ENCODE measurements at places on chromosomes 6 and 20. TPM values are rescaled to one million over a fixed set of nuclear protein-coding genes. Genes with fewer than 3 reads are reported as not detected.

GRCh38 chr20:63968136-63968927 is 1.4 kb downstream of the ZNF512B start:
- H3K27ac ChIP-seq: no peak overlapping the region
- H3K27me3 ChIP-seq: no peaks in the 10 kb centered on the region
- no peaks in the 10 kb centered on the region for H3K36me3 ChIP-seq
- no peak for DNase-seq
- H3K4me3 ChIP-seq: peak overlapping the region; percentile 84

GRCh38 chr6:29236634-29237033 is 64.9 kb upstream of the OR14J1 start:
- H3K36me3 ChIP-seq: no peaks in the 10 kb centered on the region
- no peak overlapping the region for H3K27ac ChIP-seq
- H3K4me1 ChIP-seq: no peaks in the 10 kb centered on the region

GRCh38 chr20:57774951-57775350 is 65.1 kb upstream of the PMEPA1 start:
- H3K27ac ChIP-seq: no peak overlapping the region
- H3K4me1 ChIP-seq: peaks cover 40% of the 10 kb centered on the region
- no peak overlapping the region for H3K4me3 ChIP-seq
- H3K36me3 ChIP-seq: no peaks in the 10 kb centered on the region
- no peaks in the 10 kb centered on the region for H3K27me3 ChIP-seq
- DNase-seq: no peak

GRCh38 chr6:68728159-68728979 is 93.3 kb downstream of the ADGRB3 start:
- H3K4me1 ChIP-seq: no peaks in the 10 kb centered on the region
- no peaks in the 10 kb centered on the region for H3K27me3 ChIP-seq
- H3K27ac ChIP-seq: no peak overlapping the region
- DNase-seq: no peak
- H3K36me3 ChIP-seq: no peaks in the 10 kb centered on the region
- H3K4me3 ChIP-seq: no peak overlapping the region

- peaks cover 39% of the 10 kb centered on the region for H3K4me1 ChIP-seq
- H3K27ac ChIP-seq: peak overlapping the region; percentile 78
- H3K27me3 ChIP-seq: 0 out of 2 replicates have a peak, but pooled peaks cover 2% of the 10 kb centered on the region
- DNase-seq: peak; percentile 95
These were observed 175.3 kb upstream of the CST7 start for GRCh38 chr20:24773751-24774201.

DNA sequence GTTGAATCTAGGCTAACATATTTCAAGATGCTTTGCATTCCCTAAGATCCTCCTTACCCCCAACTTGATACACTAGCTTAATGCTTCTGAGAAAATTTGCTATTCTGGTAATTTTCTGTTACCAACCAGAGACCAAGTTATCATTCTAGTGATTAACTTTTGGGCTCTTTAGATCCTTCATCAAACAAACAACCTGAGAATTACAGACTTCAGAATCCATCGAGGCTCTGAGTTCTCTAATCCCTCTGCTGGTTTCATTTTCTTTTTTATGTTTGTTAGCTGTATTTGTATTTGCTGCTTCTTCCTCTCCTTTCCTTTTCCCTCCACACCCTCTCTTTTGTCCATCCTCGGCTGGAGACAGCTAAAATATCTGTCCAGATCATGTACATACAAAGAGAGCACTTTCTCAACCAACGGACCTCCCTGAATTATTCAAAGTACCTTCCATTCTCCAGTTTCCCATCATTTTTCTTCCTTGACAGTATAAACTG is 98.7 kb upstream of the RIPOR2 start:
- DNase-seq: no peak
- no peak overlapping the region for H3K27ac ChIP-seq
- H3K27me3 ChIP-seq: no peaks in the 10 kb centered on the region
- H3K4me3 ChIP-seq: no peak overlapping the region

DNA sequence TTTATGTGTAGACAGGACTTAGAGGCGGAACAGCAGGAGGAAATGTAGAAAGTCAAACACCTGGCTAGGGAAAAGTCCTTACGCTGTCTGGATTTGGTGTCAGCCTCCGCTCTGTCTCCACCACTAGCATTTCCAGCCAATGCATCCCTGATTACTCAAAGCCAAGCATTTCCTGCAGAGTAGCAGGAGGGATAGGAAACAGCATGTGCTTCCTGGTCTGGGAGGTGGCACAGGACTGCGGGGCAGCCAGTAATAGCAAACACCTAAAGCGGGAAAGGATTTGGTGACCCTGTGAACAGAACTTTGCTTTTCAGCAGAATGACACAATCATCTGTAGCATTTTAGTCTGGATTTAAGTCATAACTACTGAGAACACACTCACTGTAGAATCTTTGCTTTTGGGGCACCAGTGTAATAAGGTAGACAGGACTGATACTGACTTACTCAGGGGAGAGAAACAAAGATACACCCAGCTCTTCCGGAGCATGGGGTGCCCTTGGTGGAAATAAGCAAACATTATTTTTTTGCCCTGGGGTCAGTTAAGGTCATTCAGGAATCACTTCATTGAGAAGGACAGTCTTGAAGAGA is 133.3 kb upstream of the AHI1 start:
- no peak for DNase-seq
- H3K27ac ChIP-seq: no peak overlapping the region
- no peaks in the 10 kb centered on the region for H3K36me3 ChIP-seq
- no peak overlapping the region for H3K4me3 ChIP-seq
- no peaks in the 10 kb centered on the region for H3K27me3 ChIP-seq
- no peaks in the 10 kb centered on the region for H3K4me1 ChIP-seq

GRCh38 chr6:53201270-53201669 is 52.6 kb upstream of the GCM1 start:
- no peak overlapping the region for H3K4me3 ChIP-seq
- DNase-seq: no peak
- H3K27ac ChIP-seq: no peak overlapping the region
- no peaks in the 10 kb centered on the region for H3K27me3 ChIP-seq
- H3K36me3 ChIP-seq: no peaks in the 10 kb centered on the region
- no peaks in the 10 kb centered on the region for H3K4me1 ChIP-seq

DNA sequence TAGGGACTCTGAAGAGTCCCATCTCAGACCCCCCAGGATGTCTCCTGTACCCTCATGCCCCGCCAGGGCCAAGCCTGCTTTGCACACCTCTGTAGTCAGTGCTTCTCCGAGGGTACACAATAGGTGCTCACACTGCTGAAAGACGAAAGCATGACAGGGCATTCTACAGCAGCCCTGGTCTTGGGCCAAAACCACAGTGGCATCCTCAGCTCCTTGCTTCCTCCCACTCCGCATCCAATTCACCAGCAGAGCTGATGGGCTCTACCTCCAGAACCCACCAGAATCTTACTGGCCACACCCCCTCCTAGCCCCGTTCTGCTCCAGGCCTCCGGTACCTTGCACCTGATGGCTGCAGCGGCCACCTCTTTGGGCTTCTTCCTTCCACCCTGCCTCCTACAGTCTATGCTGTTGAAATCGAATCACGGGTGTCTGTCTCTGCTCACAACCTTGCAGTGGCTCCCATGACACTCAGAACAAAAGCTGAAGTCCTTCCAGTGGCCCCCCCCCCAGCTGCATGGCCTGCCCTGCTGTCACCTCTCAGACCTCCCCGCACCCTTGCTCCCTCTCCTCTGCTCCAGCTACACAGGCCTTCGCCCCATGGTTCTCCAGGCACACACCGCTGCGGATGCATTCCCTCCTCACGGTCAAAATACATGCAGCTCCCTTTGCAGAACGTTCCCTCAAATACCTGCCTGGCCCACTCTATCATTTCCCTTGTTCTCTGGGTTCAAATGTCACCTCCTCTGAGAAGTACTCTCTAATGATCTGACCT is 1.2 kb downstream of the ANGPT4 start:
- no peak overlapping the region for H3K4me3 ChIP-seq
- H3K27ac ChIP-seq: no peak overlapping the region
- H3K36me3 ChIP-seq: no peaks in the 10 kb centered on the region
- peak; percentile 9 for DNase-seq
- peaks cover 62% of the 10 kb centered on the region for H3K27me3 ChIP-seq

GRCh38 chr20:59017493-59018231 is 1.6 kb upstream of the TUBB1 start:
- H3K4me1 ChIP-seq: peaks cover 17% of the 10 kb centered on the region
- no peak overlapping the region for H3K27ac ChIP-seq
- DNase-seq: no peak
- H3K27me3 ChIP-seq: no peaks in the 10 kb centered on the region
- no peak overlapping the region for H3K4me3 ChIP-seq

DNA sequence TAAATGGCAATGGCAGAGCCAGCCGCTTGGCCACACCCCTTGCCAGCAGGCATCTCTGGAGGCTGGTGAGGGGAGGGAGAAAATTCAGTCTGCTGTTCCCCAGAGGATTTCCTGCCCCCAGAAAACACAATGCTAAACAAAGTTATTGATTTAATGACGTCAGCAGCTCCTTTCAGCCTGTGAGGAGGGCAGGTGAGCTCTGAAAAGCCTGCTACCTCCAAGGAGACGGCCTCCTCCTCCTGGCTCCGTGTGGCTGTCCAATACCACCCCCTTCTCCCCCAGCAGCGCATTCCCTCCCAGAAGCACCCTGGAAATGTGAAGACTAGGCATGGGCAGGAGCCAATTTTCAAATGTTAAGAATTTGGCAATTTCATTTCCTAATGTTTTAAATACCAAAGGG is 393.1 kb downstream of the ZFAND3 start:
- H3K27me3 ChIP-seq: no peaks in the 10 kb centered on the region
- DNase-seq: no peak
- H3K4me3 ChIP-seq: no peak overlapping the region
- peaks cover 23% of the 10 kb centered on the region for H3K4me1 ChIP-seq
- H3K27ac ChIP-seq: no peak overlapping the region
- H3K36me3 ChIP-seq: no peaks in the 10 kb centered on the region

- H3K4me1 ChIP-seq: peaks cover 16% of the 10 kb centered on the region
- no peaks in the 10 kb centered on the region for H3K27me3 ChIP-seq
- H3K36me3 ChIP-seq: peaks cover 7% of the 10 kb centered on the region
These were observed at the start of gene TPX2 for GRCh38 chr20:31738729-31739549. Gene TPX2, plus strand, starts transcription at chr20:31739290. Its CDS starts 18,187 bp downstream, at chr20:31757477.

- H3K27ac ChIP-seq: no peak overlapping the region
- no peaks in the 10 kb centered on the region for H3K4me1 ChIP-seq
- peaks cover 6% of the 10 kb centered on the region for H3K27me3 ChIP-seq
These were observed 5.3 kb upstream of the PRR18 start for GRCh38 chr6:166313255-166314070.

- peaks cover 7% of the 10 kb centered on the region for H3K4me1 ChIP-seq
- DNase-seq: no peak
- H3K27me3 ChIP-seq: no peaks in the 10 kb centered on the region
- no peak overlapping the region for H3K27ac ChIP-seq
- H3K4me3 ChIP-seq: no peak overlapping the region
These were observed 25.5 kb upstream of the ADTRP start for GRCh38 chr6:11804135-11804534.

DNA sequence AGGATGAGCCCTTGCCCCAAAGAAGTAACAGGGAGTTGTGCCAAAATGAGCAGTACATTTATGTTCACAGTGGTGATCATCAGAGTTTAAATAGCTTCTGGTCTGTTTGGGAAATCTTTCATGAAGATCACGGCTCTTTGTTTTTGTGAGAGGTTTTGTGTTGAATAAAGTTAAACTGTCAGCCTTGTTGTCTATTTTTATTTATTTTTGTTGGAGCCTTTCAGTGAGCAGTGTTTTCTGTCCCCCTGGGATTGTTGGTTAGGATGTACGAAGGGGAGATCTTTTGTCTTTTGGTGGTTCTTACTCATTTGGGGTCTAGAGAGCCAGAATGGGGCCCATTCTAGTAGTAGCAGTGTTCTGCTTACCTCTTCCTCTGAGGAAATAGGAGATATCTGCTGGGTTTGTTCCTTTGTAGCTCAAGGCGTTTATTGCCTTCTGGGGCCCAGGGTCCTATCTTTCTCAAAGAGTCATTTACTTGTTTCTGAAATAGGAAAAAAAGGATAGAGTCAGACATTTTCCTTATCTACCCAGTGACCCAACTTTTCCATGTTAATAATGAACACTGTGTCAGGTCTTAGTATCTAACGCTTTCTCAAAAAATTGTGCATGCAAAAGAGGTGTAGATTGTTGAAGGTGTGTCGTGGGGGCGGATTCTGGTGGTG is 157.4 kb downstream of the JARID2 start:
- H3K4me3 ChIP-seq: no peak overlapping the region
- H3K27ac ChIP-seq: no peak overlapping the region
- peaks cover 29% of the 10 kb centered on the region for H3K4me1 ChIP-seq
- H3K27me3 ChIP-seq: no peaks in the 10 kb centered on the region
- H3K36me3 ChIP-seq: no peaks in the 10 kb centered on the region
- no peak for DNase-seq

DNA sequence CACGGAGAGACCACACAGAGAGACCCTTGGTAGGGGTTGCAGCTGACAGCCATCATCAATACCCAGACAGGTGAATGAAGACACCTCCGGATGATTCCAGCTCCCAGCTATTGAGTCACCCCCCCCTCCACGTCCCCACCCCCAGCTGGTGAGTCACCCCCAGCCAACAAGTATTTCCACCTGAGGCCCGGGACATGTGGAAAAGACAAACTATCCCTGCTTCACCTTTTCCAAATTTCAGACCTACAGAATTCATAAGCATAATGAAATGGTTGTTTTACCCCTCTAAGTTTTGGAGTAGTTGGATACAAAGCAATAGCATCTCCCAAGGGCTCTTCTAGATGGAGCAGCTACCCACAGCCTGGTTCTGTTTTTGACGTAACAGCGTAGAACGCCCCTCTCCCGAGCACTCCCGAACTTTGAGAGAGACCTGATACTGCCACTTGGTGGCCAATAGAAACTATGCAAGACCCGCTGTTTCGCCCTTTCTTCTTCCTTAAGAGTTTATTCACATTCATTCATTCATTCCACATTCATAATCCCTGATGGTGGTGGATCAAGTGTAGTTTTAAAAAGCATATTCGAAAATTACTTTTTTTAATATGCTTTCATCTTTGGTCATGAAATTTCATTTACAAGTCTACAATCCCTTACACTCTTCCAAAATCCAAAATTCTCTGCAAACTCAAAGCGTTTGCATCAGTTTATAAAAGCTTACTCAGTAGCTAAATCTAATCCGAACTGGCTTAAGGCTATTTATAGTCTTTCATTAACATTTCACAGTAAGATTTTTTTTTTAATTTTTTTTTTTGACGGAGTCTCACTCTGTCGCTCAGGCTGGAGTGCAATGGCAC is 15.1 kb upstream of the PPP1R16B start:
- 0 out of 2 replicates have a peak overlapping the region, but pooled peaks have one; percentile 27 for H3K27ac ChIP-seq
- DNase-seq: peak; percentile 69
- no peaks in the 10 kb centered on the region for H3K27me3 ChIP-seq
- H3K36me3 ChIP-seq: no peaks in the 10 kb centered on the region
- 0 out of 2 replicates have a peak overlapping the region, but pooled peaks have one; percentile 40 for H3K4me3 ChIP-seq
- H3K4me1 ChIP-seq: peaks cover 13% of the 10 kb centered on the region

GRCh38 chr6:134898575-134898974 is 51.3 kb downstream of the ALDH8A1 start:
- H3K4me3 ChIP-seq: no peak overlapping the region
- H3K27me3 ChIP-seq: no peaks in the 10 kb centered on the region
- H3K4me1 ChIP-seq: no peaks in the 10 kb centered on the region
- H3K36me3 ChIP-seq: no peaks in the 10 kb centered on the region

- H3K4me1 ChIP-seq: peaks cover 10% of the 10 kb centered on the region
- no peak overlapping the region for H3K4me3 ChIP-seq
- H3K27me3 ChIP-seq: no peaks in the 10 kb centered on the region
- H3K36me3 ChIP-seq: no peaks in the 10 kb centered on the region
- DNase-seq: no peak
- no peak overlapping the region for H3K27ac ChIP-seq
These were observed 398.6 kb downstream of the RFPL4B start for GRCh38 chr6:112745765-112746164.

PSORS1C2 gene
- not detected for total RNA-seq

FAM83C gene
- total RNA-seq: not detected

MEI4 gene
- not detected for total RNA-seq
